AG20443 (cell line): ENCODE measurements at places on chromosomes 1 and 21.

DNA sequence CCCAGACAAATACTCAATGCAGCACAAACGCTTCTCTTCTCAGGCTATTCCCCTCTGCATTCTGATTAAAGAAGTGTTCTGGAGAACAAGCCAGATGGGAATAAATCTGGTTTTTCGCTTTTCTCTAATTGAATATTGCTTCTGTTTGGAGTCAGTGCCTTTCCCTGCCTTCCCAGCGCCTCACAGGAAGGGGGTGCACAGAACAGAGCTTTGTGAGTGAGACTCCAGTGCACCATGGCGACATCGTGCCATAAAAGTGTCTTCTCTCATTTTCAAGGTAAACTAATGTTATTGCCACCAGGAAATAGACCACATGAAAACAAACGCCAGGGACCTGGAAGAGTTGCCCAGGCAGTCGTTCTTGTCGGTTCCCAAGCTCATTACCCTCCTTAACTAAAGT is 43.6 kb upstream of the SLC45A1 start:
- DNase-seq, result no peak

DNA sequence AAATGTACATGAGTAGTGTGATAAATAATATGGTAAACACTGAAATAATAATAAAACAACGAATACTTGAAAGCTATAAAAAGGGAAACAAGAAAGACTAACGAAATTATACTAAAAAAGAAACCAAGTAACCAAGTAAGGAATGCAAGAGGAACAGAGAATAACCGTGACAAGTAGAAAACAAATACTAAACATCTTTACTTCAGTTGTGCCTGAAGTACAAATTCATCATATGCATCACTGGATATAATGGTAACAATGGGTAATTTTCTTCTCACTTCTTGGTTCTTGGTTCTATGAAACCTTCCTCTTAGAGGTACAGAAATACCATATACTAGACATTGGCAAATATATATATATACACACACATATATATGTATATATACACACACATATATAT is 1093.6 kb upstream of the B3GALT2 start:
- no peak for DNase-seq

DNA sequence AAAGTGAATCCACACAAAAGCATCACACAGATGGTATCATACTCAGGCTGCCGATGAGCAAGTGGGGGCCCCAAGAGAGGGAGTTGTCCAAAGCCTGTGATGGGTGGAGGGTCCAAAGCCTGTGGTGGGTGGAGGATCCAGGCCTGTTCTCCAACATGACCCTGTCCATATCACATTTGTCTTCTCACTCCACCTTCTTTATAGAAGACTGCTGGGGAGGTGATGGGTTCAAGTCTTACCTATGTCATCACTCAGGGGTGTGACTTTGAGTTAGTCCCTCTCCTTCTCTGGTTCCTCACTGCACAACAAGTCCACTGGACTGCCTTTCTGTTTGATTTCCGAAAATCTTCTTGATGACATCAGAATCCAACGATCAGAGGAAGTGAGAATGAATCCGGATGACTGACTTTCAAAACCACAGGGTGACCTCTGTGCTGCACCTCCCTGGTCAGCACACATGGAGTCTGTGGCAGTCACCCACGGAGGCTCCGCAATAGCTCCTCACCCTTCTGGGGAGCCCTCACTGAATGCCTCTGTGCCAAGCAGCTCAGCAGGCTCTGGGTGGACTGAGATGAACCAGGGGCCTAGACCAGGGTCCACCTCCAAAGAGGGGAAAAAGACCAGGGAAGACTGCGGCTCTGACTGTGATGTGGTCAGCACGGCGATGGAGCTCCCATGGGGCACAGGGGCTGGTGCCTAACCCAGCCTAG is 166.8 kb downstream of the HIVEP3 start:
- DNase-seq, result no peak

DNA sequence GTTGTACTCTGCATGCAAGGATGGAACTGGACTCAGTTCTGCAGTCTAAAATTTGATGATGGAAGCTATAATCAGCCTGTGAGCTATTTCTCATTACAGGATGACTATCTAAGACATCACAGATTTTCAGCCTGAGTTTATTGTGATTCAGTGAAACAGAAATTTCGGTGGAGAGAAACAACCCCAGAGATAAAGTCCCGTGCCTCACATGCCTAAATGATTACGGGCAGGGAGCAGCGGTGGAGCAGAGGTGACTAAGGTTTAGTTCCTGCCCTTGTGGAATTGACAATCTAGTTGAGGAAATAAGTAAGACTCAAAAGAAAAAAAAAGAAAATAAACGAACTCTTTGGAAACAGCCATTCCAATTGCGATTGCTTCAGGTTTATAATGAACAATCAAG is 96.9 kb downstream of the GRIK3 start:
- DNase-seq, result no peak

DNA sequence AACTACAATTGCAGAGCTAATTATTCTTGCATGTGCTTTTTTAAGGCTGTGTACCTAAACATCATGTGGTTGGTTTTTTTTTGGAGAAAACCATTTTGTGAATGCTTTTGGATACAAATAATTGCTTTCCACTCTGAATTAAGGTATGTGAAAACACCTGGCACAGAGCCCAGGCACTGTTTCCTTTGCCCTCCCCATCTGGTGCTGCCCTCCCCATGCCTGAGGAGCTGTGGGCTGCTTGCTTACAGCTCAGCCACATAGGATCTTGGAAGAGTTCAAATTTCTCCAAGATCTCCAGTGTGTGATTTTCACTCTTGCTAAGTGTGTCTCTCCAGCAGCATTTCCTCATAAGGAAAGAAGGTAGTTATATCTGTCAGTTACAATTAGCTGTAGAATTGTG is 27.8 kb downstream of the DNM3 start:
- DNase-seq, result no peak

- peak; percentile 48 for DNase-seq
These were observed 14.4 kb downstream of the FHAD1 start for GRCh38 chr1:15261155-15262002.

- DNase-seq, result no peak
These were observed 524.1 kb downstream of the PTBP2 start for GRCh38 chr1:97245682-97246081.

DNA sequence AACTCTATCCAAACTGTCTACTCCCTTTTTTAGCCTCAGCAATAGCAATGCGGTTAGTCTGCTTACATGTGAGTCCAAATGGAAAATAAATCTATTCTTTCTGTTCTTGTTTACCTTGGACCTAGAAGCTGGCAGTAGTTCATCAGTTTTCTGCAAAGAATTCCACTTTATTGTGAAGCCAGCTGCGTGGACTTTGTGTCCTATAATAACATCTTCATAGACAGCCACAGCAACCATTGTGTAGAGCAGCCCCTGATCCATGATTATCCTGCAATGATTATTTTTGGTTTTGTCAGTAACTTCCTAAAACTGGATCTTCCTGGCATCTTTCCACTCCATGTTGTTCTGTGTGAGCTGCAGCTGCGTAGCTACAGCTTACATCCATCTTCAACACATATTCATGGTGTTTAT is 408.7 kb downstream of the NUF2 start:
- DNase-seq, result no peak

DNA sequence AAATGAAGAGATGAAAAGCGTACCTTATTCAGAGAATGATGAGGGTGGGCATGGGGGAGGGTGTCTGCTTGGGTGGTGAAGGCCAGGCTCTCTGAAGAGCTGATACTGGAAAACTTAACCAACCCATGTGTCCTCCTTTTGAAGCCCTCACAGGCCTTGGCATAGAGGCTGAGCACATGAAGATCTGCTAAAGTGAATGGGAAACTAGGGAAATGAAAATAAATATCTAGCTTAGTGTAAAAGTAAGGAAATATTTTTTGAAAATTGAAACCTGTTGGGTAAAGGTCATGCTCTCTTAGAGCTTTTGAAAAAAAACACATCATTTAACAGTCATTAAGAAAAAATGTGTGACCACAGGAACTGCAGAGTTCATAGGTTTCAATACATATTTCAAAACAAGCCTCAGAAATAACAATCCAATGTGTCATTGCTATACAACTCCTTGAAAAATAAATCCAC is 40.5 kb upstream of the RALGPS2 start:
- peak; percentile 76 for DNase-seq

DNA sequence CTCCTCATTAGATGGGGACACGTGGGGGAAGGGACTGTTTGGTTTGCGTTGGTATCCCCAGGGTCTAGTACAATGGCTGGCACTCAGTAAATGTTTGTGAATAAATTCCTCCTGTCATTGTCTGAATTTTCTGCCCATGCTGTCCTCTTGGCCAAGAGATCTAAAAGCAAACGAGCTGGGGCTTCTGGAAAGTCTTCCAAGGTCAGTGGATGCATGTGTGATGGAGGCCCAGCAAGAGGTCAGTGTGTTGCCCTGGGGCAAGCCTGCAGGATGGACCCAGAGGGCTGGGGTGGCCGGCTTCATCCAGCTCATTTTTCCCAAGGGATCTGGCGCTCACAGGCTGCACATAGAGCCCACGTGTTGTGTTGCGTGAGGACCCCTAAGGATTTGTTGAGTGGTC is 30.0 kb upstream of the JUN start:
- DNase-seq, result no peak

GRCh38 chr1:228850141-228851100 is 115.1 kb downstream of the RHOU start:
- DNase-seq, result no peak

GRCh38 chr21:44517175-44517899 is 22.7 kb downstream of the KRTAP10-1 start:
- no peak for DNase-seq

GRCh38 chr1:214029796-214030195 is 42.0 kb downstream of the PROX1 start:
- no peak for DNase-seq

DNA sequence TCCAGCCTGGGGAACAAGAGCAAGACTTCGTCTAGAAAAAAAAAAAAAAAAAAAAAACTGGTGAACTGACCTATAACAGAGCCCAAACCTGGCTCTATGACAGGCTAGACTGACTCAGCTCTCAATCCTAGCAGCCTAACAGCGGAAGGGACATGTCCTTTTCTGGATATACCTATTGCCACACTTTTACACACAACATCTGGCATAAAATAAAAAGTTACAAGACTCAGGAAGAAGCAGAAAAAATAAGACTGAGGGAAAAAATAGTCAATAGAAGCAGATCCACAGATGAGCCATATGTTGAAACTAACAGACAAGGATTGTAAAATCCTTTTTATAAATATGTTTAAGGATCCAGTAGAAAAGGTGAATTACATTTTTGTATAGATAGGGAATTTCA is 57.5 kb upstream of the IPO9 start:
- DNase-seq, result no peak

- peak; percentile 86 for DNase-seq
These were observed 20.4 kb upstream of the GNG12 start for GRCh38 chr1:67853704-67854103.

DNA sequence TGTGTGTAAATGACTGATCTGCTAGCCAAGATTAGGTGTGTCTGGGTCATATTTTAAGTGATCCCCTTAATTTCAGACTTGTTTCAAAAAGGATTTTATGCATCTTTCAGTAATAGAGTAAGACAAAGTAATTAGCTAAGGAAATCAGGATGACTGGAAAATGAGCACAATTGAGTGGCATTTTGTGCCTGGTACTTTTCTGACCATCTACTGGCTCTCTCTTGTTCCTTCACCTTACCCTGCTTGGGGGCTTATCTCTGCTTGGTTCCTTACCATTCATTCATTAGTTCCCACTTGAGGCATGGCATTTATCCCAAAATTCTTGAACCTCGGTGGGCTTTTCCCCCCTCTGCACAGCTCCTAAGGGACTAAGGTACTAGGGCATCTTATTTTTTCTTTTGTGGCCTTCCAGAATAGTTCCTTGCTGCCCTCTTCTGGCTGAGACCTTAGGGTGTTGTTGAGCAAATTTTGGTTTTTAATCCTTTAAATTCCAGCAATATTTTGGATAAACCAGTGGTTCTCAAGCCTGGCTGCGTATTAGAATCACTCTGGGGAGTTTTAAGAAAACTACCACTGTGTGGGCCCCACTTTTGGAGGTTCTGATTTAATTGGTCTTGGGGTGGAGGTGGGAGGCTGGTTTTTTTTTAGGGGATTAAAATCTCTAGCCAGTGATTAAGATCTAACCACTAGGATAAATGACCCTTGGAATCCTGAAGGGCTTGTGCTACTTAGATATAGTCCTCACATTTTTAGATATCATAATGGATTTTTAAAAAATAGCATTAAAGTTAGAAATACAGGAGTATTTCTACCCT is 50.8 kb downstream of the HS2ST1 start:
- peak; percentile 56 for DNase-seq
